SK-N-DZ (cell line): ENCODE measurements at places on chromosomes 11 and 22.

GRCh38 chr22:28855355-28856094 lies 27.8 kb upstream of the ZNRF3 start:
- peak; percentile 74 for DNase-seq

GRCh38 chr22:46614025-46614931 lies 5.9 kb upstream of the GRAMD4 start:
- no peak for DNase-seq

DNA sequence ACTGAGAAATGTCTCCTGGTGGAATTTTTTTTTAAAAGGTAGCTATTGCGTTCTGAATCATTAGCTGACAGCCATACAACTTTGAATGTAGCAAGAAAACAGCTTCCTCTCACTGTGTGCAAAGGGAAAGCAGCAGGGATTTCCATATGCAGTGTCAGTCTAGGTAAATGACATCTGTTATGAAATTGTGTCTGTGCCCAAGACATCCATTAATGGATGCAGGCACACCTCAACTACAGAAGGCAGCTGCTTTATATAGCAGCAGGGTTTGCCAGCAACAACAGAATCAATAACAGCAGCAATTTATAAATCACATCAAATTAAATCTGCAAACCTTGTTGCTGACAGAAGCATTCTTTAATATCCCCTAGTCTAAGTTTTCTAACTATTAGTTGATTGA lies 745.3 kb upstream of the RAG2 start:
- peak; percentile 39 for DNase-seq

GRCh38 chr11:119684361-119685110 lies 44.5 kb downstream of the NECTIN1 start:
- no peak for DNase-seq

DNA sequence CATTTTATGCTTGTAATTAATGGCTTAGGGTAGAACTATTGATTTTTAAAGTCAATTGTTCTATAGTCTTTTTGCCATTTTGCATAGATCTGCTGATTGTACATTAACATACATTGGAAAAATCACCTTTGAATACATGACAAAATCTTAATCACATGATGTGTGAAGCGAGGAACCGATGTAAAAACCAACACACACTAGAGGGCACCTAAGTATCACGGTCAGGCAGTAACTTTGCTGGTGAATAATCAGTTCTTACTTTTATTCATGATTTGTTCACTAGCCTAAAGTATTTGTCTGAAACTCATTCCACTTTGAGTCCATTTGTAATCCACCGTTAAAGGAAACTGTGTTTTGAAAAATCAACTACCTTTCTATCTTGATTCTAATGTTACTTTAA lies 28.2 kb downstream of the JHY start:
- no peak for DNase-seq

DNA sequence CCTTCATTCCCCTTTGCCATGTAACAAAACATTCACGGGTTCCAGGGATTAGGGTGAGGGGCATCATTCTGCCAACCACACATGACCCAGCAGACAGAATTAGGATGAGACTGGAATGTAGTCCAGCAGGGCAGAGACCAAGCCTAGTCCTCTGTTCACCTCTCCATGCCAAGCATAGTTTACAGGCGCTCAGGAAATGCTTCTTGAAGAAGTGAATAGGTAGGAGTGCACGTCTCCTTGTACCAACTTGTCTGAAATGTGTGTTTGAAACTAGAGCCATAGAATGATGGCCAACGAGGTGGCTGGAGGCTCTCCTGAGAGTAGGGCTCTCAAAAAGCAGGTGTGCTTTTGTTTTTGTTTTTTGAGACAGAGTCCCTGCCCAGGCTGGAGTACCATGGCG lies 8.2 kb downstream of the SPINDOC start:
- DNase-seq = no peak

GRCh38 chr11:14386895-14387480 lies 28.0 kb upstream of the RRAS2 start:
- DNase-seq = peak; percentile 30

DNA sequence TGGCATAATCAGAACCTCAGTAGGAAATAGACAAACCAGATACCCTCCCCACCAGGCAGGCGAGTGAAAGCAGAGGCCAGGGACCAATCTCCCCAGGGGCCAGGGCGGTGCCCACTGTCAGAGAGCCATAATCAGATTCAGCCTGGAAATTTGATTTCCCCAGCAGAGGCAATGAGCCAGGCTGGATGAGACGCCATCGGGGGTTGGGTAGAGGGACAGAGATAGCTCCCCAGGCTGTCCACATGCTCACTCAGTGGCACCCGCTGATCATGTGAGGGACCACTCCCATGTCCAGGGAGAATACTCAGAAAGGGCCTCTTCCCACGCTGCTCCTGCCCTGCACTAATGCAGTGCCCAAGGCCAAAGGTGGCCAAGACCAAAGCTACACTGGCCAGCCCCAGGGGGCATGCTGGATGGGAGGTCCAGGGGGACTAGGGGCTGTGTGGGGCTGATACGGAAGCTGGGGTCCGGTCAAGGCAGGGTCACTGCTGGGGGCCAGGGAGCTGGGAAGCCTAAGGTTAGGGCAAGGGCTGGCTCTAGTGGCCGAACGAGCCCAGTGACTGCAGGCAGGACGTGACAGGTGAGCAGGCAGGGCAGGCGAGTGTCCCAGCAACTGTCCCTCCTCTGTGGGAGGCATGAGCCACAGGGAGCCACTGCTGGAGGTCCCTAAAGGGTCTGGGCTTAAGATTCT lies 19.8 kb downstream of the ARVCF start:
- peak; percentile 94 for DNase-seq
